ENCODE measurements at places on chromosomes 16 and 17.

- DNase-seq, result no peak
These were observed 77.8 kb downstream of the RTN4RL1 start for GRCh38 chr17:1947229-1947742.

GRCh38 chr17:19372439-19372838 lies 5.9 kb upstream of the MAPK7 start:
- DNase-seq, result no peak

DNA sequence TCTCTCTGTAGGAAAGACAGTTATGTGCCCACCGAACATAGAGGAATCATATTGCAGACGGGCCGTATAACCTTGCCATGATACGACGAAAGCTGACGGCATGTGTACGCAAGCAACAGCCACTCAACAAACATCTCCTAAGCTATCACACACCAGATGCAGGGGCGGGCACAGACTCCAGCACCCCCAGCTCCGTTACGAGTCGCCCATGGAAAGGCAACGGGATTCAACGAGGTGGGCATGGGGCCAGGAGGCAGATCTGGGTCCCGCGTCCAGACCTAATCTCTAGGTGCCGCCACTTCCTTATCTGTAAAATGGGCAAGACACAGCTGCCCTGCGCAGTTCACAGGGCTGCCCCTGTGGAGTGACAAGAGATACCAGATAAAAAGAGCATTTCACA lies 35.6 kb downstream of the ABR start:
- no peak for DNase-seq

DNA sequence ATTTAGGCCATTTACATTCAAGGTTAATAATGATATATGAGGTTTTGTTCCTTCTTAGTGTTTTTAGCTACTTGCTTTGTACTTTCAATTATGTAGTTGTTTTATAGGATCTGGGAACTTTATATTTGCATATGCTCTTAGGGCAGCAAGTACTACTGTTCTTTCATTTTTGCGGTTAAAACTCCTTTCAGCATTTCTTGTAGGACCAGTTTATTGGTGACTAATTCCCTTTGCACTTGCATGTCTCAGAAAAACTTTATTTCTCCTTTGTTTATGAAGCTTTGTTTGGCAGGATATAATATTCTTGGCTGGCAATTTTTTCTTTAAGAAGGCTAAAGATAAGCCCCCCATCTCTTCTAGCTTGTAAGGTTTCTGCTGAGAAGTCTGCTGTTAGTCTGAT lies 131.3 kb upstream of the CDH8 start:
- DNase-seq, result no peak

- no peak for DNase-seq
These were observed 42.3 kb downstream of the SLC7A5 start for GRCh38 chr16:87826798-87827587.

- DNase-seq, result no peak
These were observed 19.9 kb downstream of the MIS12 start for GRCh38 chr17:5506307-5506706.

- no peak for DNase-seq
These were observed 380.7 kb upstream of the PMFBP1 start for GRCh38 chr16:72552654-72553053.

GRCh38 chr17:18257268-18257981 lies 1.1 kb downstream of the FLII start:
- DNase-seq, result no peak

DNA sequence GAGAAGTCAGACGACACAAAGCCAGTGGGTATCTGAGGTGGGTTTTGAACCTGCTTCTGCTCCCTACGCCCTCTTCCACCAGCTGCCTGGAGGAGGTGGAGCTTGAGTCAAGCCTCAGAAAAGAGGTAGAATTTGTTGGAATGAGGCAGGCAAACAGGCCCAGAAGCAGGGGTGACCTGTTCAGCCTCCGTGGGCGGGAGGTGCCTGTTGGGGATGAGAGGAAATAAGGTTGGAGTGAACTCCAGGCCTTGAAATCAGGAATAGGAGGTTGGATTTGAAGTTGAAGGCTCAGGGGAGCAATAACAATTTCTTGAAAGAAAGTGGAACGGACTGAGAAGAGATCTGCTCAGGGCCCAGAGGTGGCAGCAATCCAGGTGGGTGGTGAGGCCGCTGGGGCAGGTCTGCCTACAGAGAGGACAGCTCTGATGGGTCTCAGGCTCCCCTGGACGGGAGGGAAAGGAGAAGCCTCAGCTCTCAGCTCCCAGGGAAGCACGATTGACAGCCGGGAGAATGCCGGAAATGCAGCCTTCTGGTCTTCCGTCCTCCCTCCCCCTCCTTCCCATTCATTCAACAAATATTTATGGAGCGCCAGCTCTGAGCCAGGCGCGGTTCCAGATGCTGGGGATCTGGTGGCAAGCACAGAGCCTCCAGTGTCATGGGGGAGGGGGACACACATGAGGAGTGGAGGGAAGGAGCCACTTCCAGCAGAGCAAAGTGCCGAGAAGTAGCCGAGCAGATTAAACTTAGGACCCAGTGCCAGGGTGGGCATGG lies 61.9 kb upstream of the CIBAR2 start:
- no peak for DNase-seq

- no peak for DNase-seq
These were observed 492.2 kb downstream of the KCNJ2 start for GRCh38 chr17:70661342-70662222.

- peak; percentile 33 for DNase-seq
These were observed 26.2 kb upstream of the PIK3R5 start for GRCh38 chr17:8991514-8992285.

- DNase-seq, result peak; percentile 36
These were observed 25.6 kb downstream of the ATP6V0A1 start for GRCh38 chr17:42484304-42484703.

GRCh38 chr17:76079535-76079955 lies 563 bp downstream of the ZACN start:
- DNase-seq, result no peak

DNA sequence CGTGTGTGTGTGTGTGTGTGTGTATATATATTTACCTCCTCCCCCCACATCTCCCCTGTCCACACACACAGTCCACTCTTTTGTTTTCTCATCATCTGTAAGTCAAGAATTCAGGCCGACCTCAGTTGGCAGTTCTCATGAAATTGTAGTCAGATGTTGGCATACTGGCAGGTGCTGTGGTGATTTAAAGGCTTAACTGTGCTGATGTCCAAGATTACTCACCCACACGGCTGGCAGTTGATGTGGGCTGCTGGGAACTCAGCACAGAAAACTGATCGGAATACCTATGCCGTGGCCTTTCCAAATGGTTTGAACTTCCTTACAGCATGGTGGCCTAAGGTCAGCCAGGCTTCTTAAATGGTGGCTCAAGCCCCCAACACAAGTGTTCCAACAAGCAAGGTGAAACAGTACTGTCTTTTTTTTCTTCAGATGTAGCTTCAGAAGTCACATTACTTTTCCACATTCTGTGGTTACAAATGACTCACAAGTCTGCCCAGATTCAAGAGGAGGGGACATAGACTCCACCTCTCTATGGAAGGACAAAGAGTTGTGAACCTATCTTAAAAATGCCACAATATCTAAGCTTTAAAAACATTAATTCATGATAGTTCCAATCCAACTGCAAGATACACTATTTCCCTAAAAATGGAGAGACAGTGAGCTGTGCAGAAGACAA lies 198.5 kb upstream of the HS3ST4 start:
- DNase-seq, result no peak

GRCh38 chr17:37089956-37090355 lies 141.2 kb downstream of the AATF start:
- DNase-seq, result peak; percentile 38

DNA sequence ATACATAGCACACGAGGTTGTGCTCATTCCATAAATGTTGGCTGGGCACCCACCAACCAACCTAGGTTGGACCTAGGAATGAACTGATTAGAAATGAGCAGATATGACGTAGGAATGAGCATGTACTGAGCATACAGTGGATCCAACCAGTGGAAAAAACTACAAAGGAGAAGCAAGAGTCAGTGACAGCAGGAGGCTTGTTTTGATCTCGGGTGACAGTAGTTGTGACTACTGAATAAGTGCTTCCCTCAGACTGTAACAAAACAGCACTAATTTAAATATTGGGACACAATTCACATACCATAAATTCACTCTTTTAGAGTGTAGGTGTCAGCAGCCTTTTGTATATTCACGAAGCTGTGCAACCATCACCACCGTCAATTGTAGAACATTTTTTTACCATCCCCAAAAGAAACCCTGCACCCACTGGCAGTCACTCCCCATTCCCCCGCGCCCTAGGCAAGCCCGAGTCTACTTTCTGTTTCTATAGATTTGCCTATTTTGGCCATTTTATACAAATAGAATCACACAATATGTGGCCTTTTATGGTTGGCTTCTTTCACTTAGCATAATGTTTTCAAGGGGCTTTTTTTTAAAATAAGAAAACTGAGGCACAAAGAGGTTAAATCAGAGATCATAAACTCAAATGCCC lies 7.0 kb downstream of the VAC14 start:
- no peak for DNase-seq

DNA sequence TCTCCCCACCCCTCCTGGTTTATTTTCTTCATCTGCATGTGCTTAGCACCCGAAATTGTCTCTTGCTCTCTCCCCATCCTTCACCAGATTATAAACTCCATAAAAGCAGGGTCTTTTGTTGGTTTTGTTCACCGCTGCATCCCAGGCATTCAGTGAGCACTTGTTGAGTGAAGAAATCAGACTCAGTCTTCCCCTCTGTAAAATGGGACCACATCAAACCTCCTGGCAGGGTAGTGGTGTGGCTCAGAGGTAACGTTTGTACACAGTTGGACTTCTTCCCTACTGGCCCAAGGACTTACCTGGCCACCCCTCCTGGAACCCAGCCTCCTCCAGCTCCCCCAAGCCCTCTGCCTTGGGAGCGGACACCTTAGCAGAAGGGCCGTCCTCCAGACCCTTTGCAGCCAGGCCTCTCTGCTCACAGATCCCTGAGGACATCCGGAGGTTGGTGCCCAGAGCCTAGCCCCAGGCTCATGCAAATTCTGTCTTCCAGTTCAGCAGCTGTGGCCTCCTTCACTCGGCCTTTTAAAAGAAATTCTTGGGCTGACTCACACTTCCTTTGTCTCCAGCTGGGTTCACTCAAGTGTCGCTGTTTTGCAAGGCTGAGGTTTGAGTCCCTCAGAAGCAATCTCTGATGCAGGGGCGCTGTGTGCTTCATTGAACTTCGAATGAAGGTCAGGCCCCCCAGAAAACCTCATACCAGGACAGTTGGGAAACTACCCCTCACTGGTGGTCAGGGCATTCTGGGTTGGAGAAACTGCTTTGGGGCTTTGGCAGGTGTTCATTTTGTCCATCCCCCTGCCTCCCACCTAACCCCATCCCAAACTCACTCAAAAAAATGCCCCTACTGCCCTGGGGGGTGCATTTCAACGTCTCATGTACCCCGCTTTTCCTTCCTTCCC lies 16.8 kb upstream of the RMI2 start:
- peak; percentile 24 for DNase-seq

GRCh38 chr17:80428363-80428762 lies 13.4 kb downstream of the ENDOV start:
- no peak for DNase-seq

DNA sequence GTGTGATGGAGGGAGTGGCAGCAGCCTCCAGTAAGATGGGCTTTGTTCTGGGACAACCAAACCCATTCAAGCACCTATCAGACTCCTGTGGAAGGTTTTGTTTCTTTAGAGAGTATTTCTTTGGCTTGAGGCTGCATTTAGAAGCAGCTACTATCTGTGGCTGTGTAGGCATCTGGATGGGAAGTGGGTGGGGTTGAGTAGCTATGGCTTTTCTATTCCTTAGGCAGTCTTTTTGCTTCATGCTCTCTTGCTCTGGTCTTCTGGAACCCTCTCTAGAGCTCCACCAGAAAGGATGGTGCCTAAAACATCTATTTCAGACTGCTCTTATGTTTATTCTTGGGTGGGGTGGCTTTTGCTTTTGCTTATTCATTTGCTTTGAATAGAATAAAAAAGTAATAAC lies 19.9 kb downstream of the TNRC6A start:
- DNase-seq, result no peak

DNA sequence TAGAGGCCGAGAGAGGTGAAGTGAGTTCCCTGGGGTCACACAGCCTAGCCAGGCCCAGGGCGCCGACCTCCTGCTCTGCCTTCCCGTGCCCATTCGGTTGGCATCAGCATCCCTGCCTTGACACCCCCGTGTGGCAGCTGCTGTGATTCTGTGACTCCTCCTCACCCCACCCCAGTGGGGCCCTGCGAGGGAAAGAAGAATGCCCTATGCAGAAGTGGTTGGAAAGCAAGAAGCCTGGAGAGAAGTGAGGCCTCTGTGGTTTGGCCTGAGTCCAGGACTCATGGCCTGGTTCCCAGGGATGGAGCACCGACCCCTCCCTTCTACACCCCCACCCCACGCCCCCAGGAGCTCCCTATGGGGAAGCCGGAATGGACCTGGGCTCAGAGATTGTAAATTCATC lies 296.2 kb downstream of the SEC14L1 start:
- no peak for DNase-seq

DNA sequence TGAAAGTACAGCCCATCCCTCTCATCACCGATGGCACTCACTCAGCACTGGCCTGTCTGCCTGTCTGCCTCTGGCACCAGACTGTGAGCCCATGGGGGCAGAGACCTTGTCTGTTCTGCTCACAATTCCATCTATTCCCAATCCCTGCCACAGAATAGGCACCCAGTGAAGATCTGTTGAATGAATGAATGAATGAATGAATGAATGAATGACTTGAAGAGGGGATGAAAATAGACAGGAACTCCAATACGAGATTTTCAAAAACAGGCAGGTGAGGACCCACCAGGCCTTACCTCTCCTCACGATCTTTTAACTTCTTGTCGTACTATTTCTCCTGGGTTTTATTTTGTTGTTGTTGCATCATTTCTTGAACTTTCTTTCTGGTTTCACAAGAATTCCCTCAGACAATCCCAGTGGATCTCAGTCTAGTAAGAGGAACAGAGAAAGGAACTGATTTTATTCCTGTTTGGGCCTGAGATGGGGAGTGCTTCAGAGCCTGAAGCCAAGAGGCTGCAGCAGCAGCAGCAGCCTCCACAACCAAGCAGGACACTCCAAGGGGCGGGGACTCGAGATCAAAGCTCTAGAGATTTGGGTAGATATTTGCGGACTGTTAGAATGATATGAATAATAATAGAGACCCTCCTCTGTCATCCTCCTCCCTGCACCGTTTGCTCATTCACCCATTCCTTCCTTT lies 17.7 kb downstream of the KRT9 start:
- DNase-seq, result no peak

GRCh38 chr17:8927395-8927794 lies 38.1 kb downstream of the PIK3R5 start:
- no peak for DNase-seq

Measured in stimulated activated CD8-positive, alpha-beta memory T cell treated with anti-CD3 and anti-CD28 coated beads, Interleukin-4, amount 100 ng/mL, for 1 hour (primary cell).